Endothelial cell of umbilical vein (primary cell): ENCODE measurements at places on chromosomes 1 and 21. TPM values are rescaled to one million over a fixed set of nuclear protein-coding genes. Genes with fewer than 3 reads are reported as not detected.

OR10X1 gene
- total RNA-seq, result not detected in 2 replicates

TCHH gene
- total RNA-seq, result not detected in 2 replicates

PPOX gene
- 28.5 and 28.9 TPM in 2 replicates for total RNA-seq

CLCNKA gene
- total RNA-seq, result not detected in 2 replicates

NDUFS2 gene
- total RNA-seq, result 95.1 and 99.7 TPM in 2 replicates

TRIM58 gene
- total RNA-seq, result not detected in 2 replicates

C2CD4D gene
- total RNA-seq, result 0.18 TPM in 1 of 2 replicates, not detected in the other

ZBTB37 gene
- 4.9 and 5.9 TPM in 2 replicates for total RNA-seq

NBPF4 gene
- total RNA-seq, result not detected in 2 replicates

RORC gene
- not detected in 2 replicates for total RNA-seq

S100A14 gene
- 0.35 TPM in 1 of 2 replicates, not detected in the other for total RNA-seq

TCP10L gene
- not detected in 2 replicates for total RNA-seq

FMOD gene
- total RNA-seq, result 0.11 TPM in 1 of 2 replicates, not detected in the other

ARHGEF16 gene
- 0.51 and 1.3 TPM in 2 replicates for total RNA-seq

LRRC38 gene
- total RNA-seq, result not detected in 2 replicates

CRABP2 gene
- 1.0 and 2.6 TPM in 2 replicates for total RNA-seq

HSPB7 gene
- not detected in 2 replicates for total RNA-seq

ETV3L gene
- not detected in 2 replicates for total RNA-seq

UCK2 gene
- 62.3 and 68.4 TPM in 2 replicates for total RNA-seq

CYP4A22 gene
- total RNA-seq, result not detected in 2 replicates

SYT14 gene
- 0.18 and 0.30 TPM in 2 replicates for total RNA-seq

LEFTY1 gene
- not detected in 2 replicates for total RNA-seq

OR2T11 gene
- total RNA-seq, result not detected in 2 replicates

TMEM82 gene
- not detected in 2 replicates for total RNA-seq

ADORA3 gene
- total RNA-seq, result 0.31 TPM in 1 of 2 replicates, not detected in the other

PAQR6 gene
- 1.6 and 2.2 TPM in 2 replicates for total RNA-seq

C8B gene
- not detected in 2 replicates for total RNA-seq

PLEKHG5 gene
- total RNA-seq, result 56.9 and 68.3 TPM in 2 replicates

LCE1F gene
- not detected in 2 replicates for total RNA-seq

RAP1GAP gene
- 0.20 TPM in 1 of 2 replicates, not detected in the other for total RNA-seq

POFUT2 gene
- 47.5 and 48.9 TPM in 2 replicates for total RNA-seq

MPL gene
- 0.18 and 0.24 TPM in 2 replicates for total RNA-seq

ADGRL2 gene
- 40.0 and 46.1 TPM in 2 replicates for total RNA-seq

CHIA gene
- total RNA-seq, result not detected in 2 replicates

PTCH2 gene
- 1.8 and 1.9 TPM in 2 replicates for total RNA-seq

C1orf53 gene
- total RNA-seq, result 2.1 and 3.5 TPM in 2 replicates

TTC4 gene
- total RNA-seq, result 21.4 and 28.8 TPM in 2 replicates

LCE2B gene
- total RNA-seq, result not detected in 2 replicates

S100A8 gene
- not detected in 2 replicates for total RNA-seq

GPA33 gene
- not detected in 2 replicates for total RNA-seq
